ENCODE measurements at places on chromosomes 16 and 17.
A peak's percentile ranks its signal among the peaks of the same experiment; 100 is the strongest.

- no peaks in the 10 kb centered on the region for H3K4me1 ChIP-seq
- no peak overlapping the region for H3K27ac ChIP-seq
- no peak overlapping the region for H3K4me3 ChIP-seq
- H3K36me3 ChIP-seq: no peaks in the 10 kb centered on the region
- no peak for DNase-seq
Observed at GRCh38 chr17:71983828-71984227, 137.0 kb upstream of the SOX9 start.

DNA sequence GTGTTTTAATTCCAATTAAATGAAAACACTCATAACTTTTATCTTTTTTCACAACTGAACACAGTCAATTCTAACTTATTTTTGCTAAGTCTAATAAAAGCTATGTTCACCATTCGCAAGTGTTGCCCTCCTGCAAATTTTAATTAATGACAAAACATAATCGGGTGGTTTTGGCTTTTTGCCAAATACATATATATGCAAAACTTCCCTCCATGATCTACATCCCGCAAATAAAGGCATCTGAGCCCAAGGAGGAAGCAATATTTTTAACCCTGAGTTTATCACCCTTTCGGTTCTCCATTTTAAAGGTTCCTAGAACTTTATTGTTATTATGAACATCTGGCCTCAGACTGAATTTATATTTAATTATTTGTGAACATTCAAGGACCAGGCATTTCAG, 507.9 kb downstream of the CDH13 start:
- no peaks in the 10 kb centered on the region for H3K36me3 ChIP-seq
- no peak overlapping the region for H3K4me3 ChIP-seq
- H3K27me3 ChIP-seq: no peaks in the 10 kb centered on the region
- H3K27ac ChIP-seq: no peak overlapping the region
- H3K4me1 ChIP-seq: peaks cover 7% of the 10 kb centered on the region
- DNase-seq: no peak

GRCh38 chr16:83366228-83366627, 441.6 kb upstream of the HSBP1 start:
- H3K36me3 ChIP-seq: no peaks in the 10 kb centered on the region
- H3K27ac ChIP-seq: no peak overlapping the region
- no peaks in the 10 kb centered on the region for H3K27me3 ChIP-seq
- H3K4me3 ChIP-seq: no peak overlapping the region

DNA sequence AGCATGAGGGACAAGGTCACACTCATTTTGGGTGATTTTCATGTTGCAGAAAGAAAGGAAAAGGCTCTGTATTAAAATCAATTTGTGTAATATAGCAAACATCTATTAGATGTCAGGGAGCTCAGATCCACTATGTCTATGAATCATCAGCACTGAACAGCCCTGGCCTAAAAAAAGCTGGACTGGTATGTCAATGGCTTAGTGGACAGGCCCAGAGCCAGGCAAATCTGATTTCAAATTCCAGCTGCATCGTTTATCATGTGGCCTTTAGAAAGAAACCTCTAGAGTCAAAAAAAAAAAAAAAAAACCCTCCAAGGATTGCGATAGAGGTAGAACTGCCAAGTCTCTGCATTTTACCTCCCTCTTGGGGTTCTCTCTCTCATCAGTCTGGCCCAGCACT, 5.4 kb downstream of the GAS7 start:
- no peaks in the 10 kb centered on the region for H3K36me3 ChIP-seq
- no peak for DNase-seq
- H3K27ac ChIP-seq: no peak overlapping the region
- no peaks in the 10 kb centered on the region for H3K27me3 ChIP-seq
- H3K4me3 ChIP-seq: no peak overlapping the region
- peaks cover 21% of the 10 kb centered on the region for H3K4me1 ChIP-seq

- no peak for DNase-seq
- no peaks in the 10 kb centered on the region for H3K27me3 ChIP-seq
- H3K4me3 ChIP-seq: no peak overlapping the region
Observed at GRCh38 chr16:67713647-67714273, 5.4 kb downstream of the GFOD2 start.

DNA sequence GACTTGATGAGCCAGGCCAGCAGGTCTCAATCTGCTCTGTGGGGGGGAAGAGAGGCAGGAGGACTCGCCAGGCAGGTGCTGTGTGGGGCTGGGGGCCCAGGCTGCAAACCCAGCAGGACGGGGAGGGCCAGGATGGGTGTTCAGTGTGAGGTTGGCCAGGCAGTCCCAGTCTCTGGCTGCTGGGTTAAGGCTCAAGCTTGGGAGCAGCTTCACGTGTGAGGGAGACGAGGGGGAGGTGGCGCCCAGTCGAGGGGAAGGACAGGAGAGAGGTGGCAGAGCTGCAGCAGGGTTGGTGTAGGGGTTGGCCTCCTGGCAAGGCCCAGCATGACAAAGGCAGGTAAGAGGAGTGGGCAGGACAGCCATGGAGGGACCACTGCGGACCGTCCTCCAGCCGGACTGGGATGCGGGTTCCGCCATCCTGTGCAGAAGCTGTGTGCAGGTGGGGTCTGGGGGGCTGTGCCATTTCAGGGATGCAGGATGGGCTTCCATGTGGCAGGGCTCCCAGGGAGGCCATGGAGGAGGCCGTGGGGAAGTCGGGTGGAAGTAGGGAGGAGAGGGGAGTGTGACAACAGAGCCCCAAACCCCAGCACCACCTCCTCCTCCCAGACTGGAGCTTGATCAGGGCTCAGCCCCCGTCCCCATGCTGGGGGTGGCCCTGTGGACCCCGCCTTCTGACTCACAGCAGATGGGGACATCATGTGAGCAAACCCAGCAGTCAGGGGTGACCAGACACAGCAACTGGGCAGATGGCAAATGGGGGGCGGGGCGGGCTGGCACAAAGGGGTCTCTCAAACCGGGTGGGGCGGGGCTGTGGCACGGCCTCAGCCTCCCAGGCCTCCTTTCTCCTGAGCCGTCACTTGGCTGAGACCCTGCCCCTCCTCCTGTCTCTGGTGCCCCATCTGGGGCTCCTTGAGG, 2.8 kb downstream of the ADGRG1 start:
- peaks cover 15% of the 10 kb centered on the region for H3K36me3 ChIP-seq
- H3K27ac ChIP-seq: peak overlapping the region; percentile 88
- DNase-seq: no peak
- H3K4me3 ChIP-seq: no peak overlapping the region
- no peaks in the 10 kb centered on the region for H3K27me3 ChIP-seq
- H3K4me1 ChIP-seq: peaks cover 100% of the 10 kb centered on the region

- H3K27ac ChIP-seq: peak overlapping the region; percentile 42
- no peaks in the 10 kb centered on the region for H3K36me3 ChIP-seq
- DNase-seq: no peak
Observed at GRCh38 chr16:67013823-67014633, 14.9 kb upstream of the CBFB start.

DNA sequence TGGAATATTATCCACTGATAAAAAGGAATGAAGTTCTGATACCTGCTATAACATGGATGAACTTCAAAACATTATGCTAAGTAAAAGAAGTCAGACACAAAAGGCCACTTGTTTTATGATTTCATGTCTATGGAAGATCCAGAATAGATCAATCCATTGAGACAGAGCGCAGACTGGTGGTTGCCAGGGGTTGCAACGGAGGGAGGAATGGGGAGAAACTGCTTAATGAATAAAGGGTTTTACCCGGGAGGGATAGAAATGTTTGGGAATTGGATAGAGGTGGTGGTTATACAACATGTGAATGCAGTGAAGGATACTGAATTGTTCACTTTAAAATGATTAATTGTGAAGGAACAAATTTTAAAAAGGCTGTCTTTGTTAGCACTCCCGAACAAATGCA, 30.2 kb downstream of the WDR59 start:
- H3K36me3 ChIP-seq: peaks cover 32% of the 10 kb centered on the region
- no peak overlapping the region for H3K27ac ChIP-seq
- H3K4me1 ChIP-seq: no peaks in the 10 kb centered on the region
- no peak overlapping the region for H3K4me3 ChIP-seq

GRCh38 chr17:37301288-37301687, 74.5 kb upstream of the C17orf78 start:
- peaks cover 6% of the 10 kb centered on the region for H3K36me3 ChIP-seq
- no peaks in the 10 kb centered on the region for H3K27me3 ChIP-seq
- no peak for DNase-seq
- no peak overlapping the region for H3K4me3 ChIP-seq
- H3K4me1 ChIP-seq: no peaks in the 10 kb centered on the region

Measured in spinal cord (tissue), 10 donors.